ENCODE measurements at places on chromosomes 16 and 17.

DNA sequence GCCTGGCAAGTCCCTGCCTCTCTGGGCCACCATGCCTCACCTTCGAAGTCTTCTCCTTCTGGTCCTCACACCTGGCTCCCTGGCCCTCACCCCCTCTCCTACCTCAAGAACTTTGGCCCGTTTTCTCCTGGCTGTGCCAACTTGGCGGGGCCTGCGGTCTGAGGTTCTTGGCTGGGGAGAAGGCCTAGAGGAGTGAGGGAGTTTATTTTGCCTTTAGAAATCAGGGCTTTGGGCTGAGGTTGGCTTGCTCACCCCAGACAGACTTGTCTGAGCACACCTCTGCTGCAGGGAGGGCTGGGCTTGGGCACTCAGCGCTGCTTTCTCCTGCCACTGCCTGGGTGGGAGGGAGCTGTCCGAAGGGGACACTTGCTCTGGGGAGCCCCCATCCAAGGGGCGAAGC, 23.3 kb upstream of the TAC4 start:
- no peak for DNase-seq

DNA sequence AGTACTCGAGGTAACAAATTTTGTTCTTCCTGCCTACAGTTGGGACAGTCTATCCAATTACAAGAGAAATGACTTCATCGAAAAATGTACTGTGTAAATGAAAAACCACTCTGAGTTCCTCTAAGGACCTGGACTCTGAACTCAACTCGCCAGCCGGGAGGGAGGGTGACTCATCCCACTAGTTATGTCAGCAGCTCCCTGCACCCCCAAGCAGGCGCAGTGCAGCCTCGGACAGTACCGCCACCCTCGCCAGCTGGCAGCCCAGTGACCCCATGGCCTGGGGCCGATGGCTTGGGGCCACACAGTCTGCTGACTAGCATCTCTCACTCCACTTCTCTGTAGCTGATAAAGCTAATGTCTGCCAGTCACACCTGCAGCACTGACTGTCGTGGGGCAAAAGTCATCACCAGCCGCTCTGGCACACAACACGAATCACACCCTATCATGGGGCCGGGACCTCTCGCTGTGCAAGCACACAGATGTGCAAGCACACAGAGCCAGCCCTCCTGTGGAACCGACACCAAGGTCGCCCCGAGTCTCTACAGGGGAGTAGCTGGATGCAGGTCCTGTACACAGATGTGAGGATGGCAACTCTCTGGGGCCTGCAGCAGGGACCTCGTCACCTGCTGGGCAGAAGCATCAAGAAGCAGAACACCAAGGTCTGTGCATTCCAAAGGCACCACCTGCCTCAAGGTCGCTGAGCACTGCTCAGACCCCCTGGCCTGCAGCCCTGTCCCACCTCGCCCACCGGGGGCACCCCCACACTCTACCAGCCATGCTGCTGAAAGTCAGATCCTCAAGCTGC, 5.7 kb downstream of the CSNK1D start:
- peak; percentile 91 for DNase-seq

DNA sequence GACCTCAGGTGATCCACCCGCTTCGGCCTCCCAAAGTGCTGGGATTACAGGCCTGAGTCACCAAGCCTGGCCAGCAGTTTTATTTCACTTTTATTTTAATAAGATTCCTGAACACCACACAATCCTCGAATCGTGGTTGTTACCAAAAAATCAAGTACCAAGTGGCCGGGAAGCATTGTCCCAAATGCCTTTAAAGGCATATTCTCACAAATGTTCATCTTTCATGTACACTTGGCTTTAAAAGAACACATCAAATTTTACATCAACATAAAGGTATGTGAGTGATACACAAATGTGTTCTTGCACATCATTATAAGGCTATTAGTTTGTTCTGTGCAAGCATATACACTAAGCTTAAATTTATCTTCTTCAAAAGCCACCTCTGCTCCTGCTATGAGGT, 8.1 kb upstream of the MYH11 start:
- DNase-seq = no peak

DNA sequence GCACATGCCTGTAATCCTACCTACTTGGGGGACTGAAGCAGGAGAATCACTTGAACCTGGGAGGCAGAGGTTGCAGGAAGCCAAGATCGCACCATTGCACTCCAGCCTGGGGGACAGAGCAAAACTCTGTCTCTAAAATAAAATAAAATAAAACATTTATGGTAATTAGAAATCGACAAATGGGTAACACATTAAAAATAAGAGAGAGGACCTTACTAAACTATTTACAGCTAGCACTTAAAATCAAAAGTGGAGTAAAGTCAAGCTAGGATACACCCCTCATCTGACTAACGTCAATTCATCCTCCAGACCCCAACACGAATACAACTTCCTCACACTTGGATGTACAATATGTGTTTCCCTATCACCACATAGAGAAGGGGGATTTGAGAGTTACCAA, 27.8 kb upstream of the RHOT1 start:
- DNase-seq = no peak

DNA sequence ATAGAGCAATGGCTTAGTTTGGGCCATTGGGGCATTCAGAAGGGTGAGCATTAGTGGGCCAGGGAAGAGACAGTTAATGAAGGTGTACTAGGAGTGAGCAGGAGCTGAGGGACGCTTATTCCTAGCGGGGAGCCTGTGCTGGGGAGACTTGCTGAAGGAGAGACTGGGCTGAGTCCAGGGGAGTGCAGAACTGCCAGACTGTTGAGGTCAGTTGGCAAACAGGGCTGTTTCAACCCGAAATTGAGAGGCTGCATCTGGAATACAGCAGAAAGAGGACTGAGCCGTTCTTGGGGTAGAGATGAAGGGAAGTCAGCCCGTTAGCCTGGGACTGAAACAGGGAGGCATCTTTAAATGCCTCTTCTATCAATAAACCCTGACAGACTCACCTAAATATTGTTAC, 33.2 kb downstream of the MAP2K6 start:
- DNase-seq = no peak

- no peak for DNase-seq
Measured at GRCh38 chr16:72936408-72936807, 111.5 kb downstream of the ZFHX3 start.

GRCh38 chr16:50967827-50968612, 183.1 kb downstream of the SALL1 start:
- DNase-seq = no peak

GRCh38 chr17:82786427-82786826, 34.6 kb downstream of the TBCD start:
- no peak for DNase-seq

DNA sequence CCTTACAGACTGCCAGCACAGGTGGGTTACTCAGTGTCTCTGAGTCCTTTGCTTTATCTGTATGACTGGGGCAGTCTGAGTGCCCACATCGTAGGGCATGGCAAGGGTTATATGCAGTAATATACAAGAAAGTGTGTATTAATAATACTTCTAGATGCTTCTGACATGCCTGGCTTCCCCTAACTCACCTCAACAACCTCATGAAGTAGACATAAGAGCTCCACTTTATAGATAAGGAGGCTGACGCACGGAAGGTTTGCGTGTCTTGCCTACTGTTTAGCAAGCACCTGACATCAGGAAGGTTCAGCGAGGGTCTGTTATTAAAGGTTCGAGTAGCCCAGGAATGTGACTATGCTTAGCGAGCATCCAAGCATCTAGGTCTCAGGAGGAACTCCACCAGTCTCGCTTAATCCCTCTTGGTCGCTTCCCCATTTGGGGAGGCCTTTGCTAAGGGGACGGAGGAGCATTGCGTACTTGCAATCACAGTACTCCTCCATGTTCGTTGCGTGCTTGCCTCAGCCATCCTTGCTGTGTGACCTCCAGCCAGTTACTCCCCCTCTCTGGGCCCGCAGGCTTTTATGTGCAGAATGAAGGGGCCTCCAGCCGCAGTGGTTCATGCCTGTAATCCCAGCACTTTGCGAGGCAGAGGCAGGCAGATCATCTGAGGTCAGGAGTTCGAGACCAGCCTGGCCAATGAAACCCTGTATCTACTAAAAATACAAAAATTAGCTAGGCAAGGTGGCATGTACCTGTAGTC, 1.6 kb downstream of the KCNG4 start:
- DNase-seq = no peak

GRCh38 chr16:84314814-84315213, 20.1 kb downstream of the WFDC1 start:
- DNase-seq = no peak

- DNase-seq = no peak
Measured at GRCh38 chr17:58325976-58326468, 2.6 kb downstream of the TSPOAP1 start.

- no peak for DNase-seq
Measured at GRCh38 chr17:57530508-57530907, 214.6 kb downstream of the CCDC182 start.

DNA sequence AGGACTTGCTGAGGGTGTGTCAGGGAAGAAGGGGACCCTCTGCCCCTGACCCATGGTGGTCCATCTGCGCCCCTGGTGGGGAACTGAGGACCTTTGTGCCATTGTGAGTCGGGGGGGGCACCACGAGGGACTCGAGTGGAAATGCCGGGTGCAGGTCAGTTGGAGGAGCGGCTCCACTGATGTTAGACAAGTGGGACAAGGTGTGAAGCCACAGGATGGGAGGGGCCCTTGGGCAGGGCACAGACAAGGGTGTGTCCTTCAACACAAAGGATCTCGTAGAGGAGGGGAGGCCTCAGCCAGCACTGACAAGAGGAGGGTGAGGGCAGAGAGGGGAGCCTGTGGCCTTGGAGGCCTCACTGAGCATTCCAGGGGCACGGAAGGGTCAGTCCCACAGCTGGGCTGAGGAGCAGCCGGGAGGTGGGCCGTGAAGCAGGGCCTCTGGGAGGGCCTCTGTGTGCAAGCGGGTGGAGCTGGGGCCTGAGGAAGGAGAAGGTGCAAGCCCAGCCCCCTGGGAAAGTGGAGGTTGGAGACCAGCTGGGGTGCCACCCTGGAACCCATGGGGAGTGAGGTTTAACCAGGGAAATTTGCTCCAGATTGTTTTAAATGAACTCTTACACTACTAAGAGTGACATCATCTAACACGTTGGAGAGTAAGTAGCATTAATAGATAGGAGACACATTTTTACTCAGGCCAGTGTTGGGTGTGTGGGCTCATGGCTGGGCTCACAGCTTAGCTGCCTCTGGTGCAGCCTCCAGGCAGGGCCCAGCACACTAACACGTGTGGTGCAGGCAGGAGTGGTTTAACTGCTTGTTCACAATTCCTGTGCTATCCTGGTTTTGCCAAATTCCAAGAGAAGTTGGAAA, 27.9 kb downstream of the NARF start:
- DNase-seq = no peak

DNA sequence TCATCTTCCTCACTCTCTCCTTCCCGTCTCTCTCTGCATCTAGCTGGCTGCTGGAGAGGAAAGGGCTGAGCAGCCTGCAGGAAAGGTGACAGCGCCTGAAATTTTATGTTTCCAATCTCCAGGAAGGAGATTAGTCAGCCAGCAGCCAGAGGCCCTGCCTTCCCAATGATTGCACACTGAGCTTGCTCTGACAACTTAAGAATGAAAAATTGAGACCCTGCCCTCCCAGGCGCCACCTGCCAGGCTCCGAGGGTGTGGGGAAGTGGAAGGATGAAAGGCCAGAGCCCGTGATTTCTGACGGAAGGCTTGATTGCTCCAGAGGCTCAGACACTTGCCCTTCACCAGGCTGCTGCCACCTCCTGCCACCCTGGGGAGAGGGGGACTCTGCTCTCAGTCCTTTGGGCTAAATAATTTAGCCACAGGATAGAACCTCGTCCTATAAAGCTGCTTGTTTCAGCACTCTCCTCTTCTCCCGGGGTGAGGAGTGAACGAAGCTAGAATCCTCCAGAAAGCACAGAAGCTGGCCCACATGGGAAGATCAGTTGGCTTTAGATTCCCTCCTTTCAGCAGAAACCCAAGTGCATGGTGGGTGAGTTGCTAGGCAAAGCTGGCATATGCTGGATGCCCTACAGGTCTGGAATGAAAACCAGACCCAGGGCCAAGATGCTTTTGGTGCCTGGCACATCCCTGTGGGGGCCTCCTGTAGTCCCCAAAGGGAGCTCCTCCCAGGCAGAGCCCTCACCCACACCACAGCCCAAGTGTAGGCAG, 33.5 kb downstream of the GRIN2C start:
- DNase-seq = no peak

- DNase-seq = no peak
Measured at GRCh38 chr17:66675991-66676371, 158.9 kb upstream of the CACNG5 start.

GRCh38 chr17:72488555-72489271, 367.9 kb downstream of the SOX9 start:
- DNase-seq = no peak

DNA sequence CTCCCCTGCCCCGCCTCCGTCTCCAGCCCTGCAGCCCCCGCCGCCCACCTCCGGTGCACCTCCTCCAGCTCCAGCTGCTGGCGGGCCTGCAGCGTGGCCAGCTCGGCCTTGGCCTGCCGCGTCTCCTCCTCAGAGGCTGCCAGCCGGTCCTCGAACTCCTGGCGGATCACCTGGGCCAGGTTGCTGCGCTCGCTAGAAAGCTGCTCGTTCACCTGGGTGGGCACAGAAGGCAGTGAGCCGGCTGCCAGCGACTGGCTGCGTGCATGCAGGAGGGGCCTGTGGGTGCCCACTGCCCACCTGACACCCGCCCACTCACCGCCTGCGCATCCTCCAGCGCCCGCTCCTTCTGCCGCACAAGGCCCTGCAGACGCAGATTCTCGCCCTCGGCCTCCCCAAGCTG, 24.6 kb upstream of the AATK start:
- no peak for DNase-seq

DNA sequence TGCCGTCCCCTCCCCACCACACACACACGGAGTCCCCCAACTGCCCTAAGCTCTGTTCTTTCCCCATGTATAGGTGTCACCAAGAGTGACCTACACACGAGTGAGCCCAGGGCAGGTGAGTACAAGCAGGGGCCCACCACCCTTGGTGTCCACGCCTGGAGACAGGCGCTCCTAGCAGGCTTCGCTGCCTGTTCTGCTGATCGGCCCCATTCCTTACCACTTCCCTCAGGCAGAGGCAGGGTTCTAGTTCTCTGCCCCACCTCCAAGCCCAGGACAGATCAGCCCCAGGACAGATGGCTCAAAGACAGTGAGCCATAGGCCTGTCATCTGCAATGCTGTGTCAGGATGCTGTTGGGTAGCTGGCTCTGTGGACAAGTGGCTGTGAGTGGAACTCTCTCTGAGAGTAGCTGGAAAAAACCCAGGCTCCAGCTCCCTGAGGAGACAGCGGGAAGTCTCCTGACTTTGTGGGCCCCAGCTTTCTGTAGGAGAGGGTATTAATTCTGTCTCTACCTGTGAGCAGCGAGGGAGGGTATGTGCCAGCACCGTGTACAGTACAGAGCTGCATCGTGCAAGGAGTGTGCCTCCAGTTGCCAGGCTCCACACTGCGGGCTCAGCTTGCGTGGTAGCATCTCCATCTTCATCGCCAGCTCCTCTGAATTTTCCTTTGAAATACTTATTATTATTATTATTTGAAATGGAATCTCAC, 897 bp downstream of the TP53I13 start:
- peak; percentile 55 for DNase-seq

- DNase-seq = no peak
Measured at GRCh38 chr17:1625053-1625452, 3.6 kb downstream of the SLC43A2 start.

DNA sequence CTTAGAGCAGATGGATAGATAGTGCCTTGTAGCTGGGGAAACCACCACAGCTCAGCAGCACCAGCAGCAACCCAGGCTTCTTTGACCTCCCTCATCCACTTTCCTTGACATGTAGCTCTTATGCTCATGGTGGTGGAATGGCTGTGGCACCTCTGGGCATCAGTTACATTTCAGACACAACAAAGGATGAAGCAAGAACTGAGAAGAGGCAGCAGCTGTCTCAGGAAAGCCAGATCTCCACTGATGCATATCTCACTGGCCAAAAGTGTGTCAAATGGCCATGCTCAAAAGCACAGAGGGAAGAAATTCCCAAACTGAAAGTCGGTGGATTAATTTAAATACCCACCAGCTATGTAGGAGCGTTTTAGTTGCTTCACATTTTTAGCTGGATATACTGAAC, 671.4 kb upstream of the SALL1 start:
- no peak for DNase-seq

Measured in sciatic nerve (tissue), 2 donors.